ENCODE measurements at places on chromosomes 7 and 10.

- DNase-seq: no peak
Measured at GRCh38 chr7:144527051-144527471, 123.6 kb upstream of the NOBOX start.

GRCh38 chr7:4880218-4880617 is 3.3 kb downstream of the RADIL start:
- DNase-seq: no peak

DNA sequence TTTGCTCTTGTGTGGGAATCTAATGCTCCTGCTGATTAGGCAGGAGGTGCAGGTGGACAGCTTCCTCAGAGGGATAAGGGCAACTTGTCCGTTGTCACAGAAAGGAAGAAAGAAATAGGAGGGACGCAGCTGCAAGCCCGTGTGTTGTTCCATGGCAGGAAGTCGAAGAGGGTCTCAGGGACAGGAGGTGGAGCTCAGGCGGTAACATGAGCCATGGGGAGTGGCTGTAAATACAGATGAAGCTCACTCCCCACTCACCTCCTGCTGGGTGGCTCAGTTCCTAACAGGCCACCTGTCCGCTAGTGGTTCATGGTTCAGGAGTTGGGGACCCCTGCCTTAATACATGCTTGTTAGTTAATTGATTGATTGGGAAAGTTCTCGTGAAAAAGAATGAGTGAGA is 101.7 kb upstream of the SFMBT2 start:
- no peak for DNase-seq

GRCh38 chr10:6522230-6522629 is 57.8 kb downstream of the PRKCQ start:
- DNase-seq: no peak

GRCh38 chr10:29540016-29540415 is 94.8 kb downstream of the SVIL start:
- no peak for DNase-seq

GRCh38 chr10:123835575-123835974 is 56.0 kb downstream of the CPXM2 start:
- no peak for DNase-seq

DNA sequence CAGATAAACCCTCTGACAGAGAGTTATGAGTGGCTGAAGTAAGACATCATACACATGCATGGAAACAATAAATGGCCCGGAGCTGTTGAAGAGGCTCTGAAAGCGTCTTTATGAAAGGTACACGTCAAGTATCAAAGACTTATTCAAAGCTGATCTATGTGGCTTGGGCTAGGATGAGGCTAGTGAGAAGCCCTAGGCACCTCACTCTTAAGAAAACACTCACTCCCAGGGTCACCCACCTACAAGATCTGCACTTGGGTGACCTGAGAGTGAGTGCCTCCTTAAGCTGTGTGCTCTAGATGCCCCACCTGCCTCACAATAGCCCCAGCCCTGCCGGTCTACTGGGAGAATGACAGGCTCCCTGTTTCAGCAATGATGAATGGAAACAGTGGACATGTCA is 1.1 kb upstream of the GIMAP1 start:
- DNase-seq: no peak

DNA sequence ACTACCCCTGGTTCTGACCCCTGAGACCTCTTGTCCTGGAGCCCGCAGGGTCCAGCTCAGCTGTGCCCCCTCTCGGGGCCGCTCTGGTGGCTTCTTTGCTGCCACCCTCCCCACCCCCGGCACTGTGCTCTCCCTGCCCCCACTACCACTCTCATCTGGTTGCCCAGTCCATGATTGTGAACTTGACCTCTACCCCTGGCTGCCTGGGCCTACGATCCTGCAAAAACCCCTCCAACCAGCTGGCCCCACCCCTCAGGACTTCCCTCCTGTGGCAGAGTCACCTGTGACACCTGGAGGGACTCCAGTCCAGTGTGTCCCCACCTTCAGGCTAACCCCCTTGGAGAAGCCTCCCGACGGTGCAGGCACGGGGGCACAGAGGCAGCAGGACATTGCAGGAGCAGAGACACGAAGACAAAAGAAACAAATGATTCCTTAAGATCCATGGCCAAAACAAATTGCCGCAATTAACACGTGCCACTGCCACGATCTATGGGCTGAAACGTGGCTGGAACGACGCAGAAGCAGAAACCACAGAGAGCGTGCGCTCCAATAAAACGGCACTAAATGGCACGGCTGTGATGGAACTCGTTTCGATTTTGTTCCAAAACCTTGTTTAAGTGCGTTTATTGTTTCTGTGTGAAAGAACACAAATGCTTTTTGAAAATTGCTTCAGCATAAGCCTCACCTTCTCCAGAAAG is 72.0 kb downstream of the PARP12 start:
- DNase-seq: no peak

DNA sequence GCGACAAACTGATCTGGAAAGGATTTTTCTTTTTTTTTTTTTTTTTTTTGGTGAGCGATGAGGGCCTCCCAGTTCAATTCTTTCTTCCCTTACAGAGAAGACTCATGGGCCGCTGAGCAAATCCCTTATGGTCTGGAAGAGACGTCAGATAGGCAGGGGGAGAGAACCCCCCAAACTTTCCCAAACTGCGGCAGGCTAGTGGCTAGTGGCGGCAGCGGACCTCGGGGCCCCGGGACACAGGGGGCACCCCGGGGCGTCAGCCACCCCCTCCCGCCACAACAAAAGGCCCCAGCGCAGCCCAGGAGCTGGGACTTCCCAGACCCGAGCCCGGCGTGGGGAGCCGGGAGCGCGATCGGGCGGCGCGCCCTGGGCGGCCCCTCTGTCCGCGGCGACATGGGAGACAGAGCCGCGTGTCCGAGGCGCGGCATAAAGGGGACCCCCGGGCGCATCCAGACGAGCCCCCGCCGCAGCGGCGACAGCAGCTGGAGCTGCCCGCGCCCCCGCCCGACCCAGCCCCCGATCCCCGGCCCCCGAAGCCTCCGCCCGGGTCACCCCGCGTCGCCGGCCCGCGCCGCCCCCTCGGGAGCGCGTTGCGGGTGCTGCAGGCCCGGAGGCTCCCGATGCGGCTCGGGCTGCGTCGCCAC is 755 bp downstream of the FAM171A1 start:
- peak; percentile 2 for DNase-seq

DNA sequence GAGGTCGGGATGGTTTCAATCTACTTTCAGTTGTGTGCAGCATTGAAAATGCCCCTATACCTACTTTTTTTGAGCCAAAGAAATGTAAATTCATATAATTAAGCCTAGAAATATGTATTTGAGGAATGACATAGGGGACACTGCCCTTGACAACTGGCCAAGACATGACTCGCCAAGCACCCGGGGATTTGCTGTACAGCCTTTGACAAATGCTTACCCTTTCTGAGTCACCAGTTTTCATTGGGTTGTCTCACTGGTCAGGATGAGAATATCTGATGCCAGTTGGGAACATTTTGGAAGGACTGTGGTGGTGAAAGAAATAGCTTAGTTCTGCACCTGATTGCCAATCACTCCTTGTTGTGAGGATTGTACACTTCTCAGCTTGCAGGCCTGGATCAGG is 166.8 kb upstream of the HABP2 start:
- no peak for DNase-seq

DNA sequence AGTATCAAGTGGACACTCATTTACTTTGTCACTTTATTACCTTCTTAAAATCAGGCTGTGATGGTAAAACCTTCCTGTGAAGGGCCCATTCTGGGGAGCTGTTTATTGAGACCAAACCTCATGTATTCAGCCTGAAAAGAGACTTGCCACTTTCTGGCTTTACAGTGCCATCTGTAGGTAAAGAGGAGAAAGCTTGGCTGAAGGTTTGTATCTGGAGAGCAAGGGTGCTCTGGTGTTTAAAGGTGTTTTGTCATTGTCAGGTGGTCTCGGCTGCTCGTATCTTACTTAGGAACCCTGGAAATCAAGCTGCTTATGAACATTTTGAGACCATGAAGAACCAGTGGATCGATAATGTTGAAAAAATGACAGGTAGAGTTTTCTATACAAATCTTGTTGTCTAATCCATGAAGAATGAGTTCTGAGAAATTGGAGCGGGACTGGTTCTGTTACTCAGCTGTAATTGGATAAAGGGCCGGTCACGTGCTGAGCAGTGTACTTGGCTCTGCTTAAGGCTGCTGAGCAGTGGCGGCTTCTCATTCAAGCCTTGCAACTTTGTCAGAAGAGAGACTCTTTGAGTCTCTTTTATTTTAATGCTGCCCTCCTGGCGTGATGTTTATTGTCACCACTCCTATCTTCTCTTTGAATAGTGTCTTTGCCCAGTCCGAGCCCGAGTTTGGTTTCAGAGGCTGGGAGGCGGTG is 46.9 kb downstream of the AP3M1 start:
- no peak for DNase-seq

DNA sequence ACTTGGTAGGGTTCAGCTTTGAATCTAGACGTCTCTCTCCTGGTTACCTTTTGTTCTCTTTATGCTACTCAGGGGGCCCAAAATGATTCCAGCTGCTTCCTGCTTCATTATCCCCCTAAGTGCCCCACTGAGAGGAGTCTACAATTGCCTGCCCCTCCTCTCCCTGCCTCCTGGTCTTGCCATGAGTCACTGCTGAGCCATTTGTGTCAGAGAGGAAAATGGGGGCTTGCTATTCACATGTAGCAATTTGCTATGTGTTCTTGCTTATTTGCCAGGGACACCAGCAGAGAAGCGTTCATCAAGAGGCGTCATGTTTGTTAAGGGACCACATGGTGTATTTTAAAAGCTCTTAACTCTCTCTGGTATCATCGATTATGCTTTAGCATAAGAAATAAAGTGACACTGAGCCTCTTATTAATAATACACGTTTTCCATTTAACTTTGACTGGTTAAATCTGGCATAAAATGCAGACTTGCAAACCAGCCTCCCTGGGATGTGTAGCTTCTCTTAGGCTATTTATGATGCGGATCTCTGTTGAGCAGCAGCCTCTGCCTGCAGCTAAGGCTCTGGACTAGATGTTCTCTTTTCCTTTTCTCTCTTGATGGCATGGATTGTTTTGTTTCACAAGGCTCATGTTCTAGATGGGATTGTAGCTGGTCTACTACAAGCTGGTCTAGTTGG is 239.3 kb downstream of the AUTS2 start:
- DNase-seq: no peak

Measured in T follicular helper cell (primary cell).